ENCODE measurements at places on chromosomes 12 and 14.

GRCh38 chr14:104818714-104819161, 17.8 kb downstream of the ZBTB42 start:
- no peak for DNase-seq

GRCh38 chr14:96095581-96096476, 56.7 kb downstream of the C14orf132 start:
- DNase-seq = no peak

DNA sequence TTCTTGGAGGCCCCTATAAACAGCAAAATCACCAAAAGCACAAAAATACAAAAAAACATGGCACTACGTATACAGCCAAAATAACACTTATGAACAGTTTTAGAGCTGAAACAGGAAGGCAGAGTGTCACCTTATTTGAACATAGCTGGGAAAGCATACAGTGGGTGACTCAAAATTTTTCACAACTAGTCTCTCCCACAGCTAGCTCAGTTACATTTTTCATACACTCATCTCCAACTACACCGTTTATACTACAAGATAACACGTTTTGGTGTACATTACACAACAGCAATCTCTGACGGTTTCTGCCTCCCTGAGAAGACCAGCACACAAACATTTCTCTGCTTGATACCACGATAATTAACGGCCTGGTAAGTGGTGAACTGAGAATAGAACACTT, 2.9 kb downstream of the RAD52 start:
- no peak for DNase-seq

GRCh38 chr14:28652782-28653181, 113.8 kb upstream of the FOXG1 start:
- DNase-seq = no peak

DNA sequence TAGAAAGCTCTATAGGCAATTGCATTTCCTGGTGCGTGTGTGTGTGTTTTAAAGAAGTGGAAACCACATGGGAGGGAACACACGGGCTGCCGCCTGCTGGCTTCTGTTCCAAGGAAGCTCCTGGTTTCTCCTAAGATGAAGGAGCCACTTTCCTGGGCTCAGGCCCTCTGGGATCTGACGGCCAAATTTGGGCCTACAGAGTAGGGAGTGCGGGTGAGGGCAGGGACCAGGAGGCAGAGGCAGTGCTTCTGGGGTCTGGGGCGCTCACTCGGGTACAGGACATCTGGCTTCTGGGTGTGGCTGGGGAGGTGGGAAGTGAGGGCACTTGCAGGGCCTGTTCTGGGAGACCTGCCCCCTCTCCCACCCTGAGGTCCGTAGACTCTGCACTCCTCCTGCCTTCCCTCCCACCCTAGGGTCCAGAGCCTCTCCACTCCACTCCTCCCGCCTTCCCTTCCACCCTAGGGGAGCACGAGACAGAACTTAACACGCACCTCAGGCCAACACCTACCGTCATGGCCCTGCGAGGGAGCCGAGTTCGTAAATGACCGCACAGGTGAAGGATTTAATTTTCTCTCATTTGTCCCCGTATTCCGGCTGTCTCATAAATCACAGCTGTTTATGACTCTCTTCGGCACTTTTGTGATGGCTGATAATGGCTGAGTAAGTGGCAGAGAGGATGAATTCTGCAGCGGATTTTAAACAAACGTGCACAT, 127.7 kb downstream of the KIF26A start:
- DNase-seq = no peak

GRCh38 chr14:72516936-72517700, 376.8 kb downstream of the DPF3 start:
- DNase-seq = peak; percentile 45

DNA sequence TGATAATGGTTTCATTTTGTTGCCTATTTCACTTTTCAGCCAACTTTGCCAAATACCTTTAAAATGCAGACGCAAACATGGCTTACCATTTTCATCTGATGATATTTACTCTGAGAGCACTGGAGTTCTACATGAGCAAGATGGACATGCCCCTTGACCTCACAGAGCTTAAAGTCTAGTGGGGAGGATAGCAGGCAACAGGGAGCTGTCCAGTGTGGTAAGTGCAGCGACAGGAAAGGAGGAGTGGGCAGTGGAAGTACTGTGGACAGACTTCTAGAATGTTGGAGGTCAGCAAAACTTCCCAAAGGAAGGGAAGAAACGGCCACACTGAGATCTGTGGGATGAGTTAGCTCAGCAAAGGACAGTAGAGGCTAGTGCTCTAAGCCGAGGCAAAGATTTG, 25.3 kb downstream of the LRIG3 start:
- DNase-seq = no peak

DNA sequence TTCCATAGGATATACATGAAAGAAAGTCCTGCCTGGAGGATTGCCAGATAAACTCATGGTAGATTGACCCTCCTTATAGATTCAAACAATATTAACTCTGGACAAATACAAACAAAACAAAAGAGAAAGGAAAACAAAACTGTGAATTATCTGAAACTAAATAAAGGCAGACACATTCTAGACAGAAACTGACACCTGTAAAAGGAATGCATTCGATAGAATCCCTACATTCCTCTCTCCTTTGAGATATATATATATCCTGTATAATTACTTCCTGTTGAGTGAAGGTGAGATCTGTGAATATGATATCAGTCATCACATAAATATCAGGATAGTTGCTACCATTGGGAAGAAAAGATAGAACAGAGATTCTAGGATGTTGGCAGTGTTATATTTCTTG, 948.4 kb upstream of the ATXN7L3B start:
- DNase-seq = no peak

GRCh38 chr12:124927201-124928094, 13.0 kb upstream of the UBC start:
- peak; percentile 76 for DNase-seq

DNA sequence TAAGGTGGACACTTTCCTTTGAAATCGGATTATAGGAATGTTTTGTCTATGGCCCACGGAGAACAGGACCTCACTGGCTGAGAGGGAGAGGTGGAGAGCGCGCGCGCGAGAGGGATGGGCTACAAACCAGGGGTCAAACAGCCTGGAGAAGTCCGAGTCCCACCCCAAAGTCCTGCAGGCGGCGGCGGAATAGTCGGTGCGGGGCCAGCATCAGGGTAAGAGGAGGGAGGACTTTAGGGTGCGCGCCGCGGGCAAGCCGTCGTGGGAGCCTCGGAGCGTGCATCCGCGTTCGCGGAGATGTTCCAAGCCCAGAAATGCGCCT, 3.3 kb upstream of the HOXC8 start:
- no peak for DNase-seq

GRCh38 chr12:4441355-4442335, 4.0 kb downstream of the FGF6 start:
- no peak for DNase-seq

- DNase-seq = no peak
Measured at GRCh38 chr12:69701826-69702225, 2.7 kb upstream of the BEST3 start.

DNA sequence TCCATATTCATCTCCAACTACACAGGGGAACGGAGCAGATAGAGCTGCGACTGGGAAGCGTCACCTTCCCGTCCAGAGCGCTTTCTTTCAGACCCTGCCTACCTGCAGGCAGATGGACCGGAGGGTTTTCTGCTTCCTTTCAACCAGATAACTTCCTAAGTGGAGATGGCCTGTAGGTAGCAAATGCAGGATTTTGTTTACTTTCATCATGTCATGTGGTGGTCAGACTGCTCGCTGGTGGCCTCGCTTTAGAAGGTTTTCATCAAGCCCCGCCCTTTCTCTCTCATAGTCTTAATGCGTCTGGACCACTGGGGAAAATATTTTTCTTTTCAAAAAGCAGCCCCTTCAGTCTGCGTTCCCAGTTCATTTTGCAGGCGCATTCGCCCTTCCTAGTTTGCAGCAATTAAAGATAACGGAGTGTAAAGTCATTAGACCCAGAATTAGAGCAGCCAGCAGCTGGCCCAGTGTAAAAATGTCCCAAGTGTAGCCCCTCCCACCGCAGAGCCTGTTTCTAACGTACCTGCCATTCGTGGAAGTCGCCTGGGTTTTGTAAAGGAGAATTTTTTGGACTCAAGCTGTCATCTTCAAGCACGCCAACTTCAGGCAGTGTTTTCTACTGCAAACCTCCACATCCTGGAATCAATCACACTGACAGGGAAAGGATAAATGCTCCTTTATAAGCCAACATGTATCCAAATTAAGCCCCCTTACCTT, 68.9 kb downstream of the TESC start:
- DNase-seq = no peak

Data from stimulated activated CD8-positive, alpha-beta memory T cell treated with anti-CD3 and anti-CD28 coated beads, Interleukin-7, amount 100 ng/mL, for 1 hour (primary cell).